ENCODE measurements at places on chromosomes 4 and X. TPM values are rescaled to one million over a fixed set of nuclear protein-coding genes. Genes with fewer than 3 reads are reported as not detected.

GRCh38 chr4:25859429-25860148, 3.2 kb downstream of the SEL1L3 start:
- no peak for DNase-seq

DNA sequence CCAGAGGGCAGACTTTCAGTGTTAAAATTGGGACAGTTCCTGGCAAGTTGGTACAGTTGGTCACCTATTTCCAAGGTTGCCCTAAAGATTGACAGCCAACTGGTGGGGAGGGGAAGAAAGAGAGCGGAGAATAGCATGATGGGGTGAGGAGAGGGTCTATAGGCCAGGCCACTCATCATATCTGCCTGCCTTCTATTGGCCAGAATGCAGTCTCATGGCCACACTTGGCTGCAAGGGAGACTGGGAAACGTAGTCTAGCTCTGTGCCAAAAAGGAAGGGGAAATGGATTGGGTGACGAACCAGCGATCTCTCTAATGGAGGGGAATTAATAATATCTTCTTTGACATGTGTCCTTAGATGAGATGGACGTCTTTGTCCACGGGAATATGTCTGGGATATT, 197.4 kb upstream of the ATP6AP2 start:
- DNase-seq, result no peak

DNA sequence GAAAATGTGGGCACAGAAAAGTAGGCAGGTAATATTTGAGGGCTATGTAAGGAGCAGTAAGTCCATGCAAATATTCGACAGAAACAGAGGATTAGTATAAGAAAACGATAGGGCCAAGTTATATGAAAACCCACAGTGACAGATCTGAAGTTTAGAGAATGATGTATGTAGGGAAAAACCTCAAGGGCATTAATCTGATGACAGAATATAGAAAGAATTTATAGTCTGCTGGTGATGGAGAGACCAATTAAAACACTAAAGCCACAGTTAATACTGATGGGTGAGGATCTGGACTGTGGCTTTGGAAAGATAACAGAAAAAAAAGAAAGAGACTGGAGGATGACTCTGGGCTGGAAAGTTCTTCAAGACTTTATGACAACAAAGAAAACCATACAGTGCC, 169.7 kb downstream of the PALLD start:
- DNase-seq, result no peak

DNA sequence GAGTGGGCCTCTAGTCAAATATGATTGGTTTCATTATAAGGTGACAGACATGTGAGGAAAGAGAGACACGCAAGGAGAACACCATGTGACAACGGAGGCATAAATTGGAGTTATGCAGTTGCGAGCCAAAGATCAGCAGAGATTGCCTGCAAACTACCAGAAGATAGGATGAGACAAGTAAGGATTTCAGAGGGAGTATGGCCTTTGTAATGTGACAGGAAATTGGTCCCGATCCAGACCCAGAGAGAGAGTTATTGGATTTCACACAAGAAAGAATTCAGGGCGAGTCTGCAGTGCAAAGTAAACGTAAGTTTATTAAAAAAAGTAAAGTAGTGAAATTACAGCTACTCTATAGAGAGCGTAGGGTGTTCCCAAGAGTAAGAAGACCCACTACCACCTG, 35.7 kb upstream of the NDST4 start:
- no peak for DNase-seq

DNA sequence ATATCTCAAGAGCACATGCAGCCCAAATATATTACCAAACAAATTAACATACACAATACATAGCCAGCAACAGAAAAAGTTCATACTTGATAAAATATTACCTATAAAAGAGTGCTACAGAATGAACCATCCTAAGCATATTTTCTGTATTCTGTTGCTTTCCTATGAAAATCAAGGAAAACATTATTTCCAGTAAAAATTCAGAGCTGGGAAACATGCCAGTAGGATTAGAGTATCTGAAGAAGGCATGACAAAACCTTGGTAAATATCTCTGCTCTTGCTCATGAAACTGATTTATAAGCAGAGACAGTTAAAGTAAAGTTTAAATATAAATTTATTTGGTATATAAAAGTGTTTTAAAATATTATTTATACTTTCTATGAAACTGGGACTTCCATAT, 599.7 kb downstream of the ARAP2 start:
- no peak for DNase-seq

GRCh38 chr4:173370130-173370476, 651 bp upstream of the SAP30 start:
- peak; percentile 18 for DNase-seq

GRCh38 chr4:120447774-120448173, 381.1 kb upstream of the MAD2L1 start:
- DNase-seq, result no peak

DNA sequence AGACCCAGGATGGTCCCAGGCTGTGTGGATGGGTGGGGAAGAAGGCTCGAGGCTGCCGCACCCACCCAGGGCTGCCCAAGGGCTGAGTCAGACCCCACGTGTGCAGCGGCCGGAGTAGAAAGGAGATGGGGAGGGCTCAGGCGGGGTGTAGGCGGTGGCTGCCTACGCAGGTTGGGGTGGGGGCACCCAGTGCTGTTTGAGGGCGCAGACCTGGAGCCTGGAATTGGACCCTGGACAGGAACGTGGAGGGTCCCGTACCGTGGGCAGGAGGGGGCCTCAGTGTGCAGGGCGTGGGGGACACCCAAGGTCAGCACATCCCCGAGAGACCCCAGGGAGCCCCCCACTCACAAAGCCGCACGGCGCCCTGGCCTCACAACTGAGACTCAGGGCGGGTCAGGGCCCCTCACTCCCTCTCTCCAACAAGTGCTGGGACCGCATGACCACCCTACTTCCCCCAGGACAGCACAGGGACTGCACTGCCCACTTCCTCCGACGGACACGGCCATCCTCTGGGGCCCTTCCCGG, 79.9 kb downstream of the FAM53A start:
- DNase-seq, result peak; percentile 13

GRCh38 chr4:121913667-121914066, 38.2 kb downstream of the TRPC3 start:
- no peak for DNase-seq

DNA sequence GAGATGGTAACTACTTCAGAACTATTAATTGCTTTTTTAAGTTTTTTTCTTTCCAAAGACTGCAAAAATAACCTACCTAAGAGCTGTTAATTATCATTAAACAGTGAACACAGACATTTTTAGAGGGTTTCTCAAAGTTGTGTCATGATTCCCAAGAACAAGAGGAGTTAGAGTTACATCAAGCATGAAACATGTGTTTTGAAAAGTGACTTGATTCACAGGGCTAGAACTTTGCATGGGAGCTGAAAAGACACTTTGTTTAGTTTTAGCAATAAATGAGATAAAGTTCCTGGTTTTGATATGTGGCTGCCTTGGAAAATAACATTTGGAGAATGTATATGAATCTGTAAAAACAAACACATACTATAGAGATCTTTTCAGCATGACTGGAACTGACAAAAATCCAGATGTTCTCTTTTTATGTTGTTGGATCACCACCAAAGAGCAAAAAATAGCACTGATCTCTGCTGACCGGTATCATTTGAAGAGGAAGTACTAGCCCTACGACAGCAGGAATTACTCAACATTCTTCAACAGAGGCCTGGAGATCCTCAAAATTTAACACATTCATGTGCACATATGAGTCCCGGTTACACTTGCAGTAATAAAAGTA, 173.0 kb upstream of the PCDH18 start:
- DNase-seq, result no peak

- DNase-seq, result no peak
Measured at GRCh38 chr4:54185044-54185780, 43.9 kb upstream of the PDGFRA start.

DNA sequence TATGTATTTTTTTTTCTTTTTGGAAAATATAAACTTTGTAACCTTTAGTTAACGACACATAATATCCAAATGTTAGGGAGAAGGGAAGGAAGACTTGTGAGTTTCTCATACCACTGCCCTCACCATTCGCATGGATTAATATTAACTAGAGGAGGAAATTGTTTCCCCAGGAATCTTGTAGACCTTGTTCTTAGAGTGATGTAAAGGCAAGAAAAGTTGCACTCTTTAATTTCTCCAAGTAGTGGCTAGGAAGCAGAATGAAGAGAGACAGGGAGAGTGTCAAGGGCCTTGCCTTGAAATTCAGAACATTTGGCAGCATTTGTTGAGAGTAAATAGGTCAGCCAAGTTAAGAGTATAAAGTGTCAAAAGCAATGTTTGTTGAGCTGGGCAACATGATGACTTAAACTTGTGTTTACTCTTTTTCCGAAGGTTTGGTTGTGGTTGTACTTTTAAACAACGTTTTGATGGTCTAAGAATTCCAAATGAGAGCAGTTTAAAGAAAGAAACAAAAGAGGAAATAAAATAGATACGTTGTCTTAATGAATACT, 105.7 kb downstream of the TENM3 start:
- DNase-seq, result no peak

GRCh38 chr4:14850455-14851097, 151.7 kb upstream of the CPEB2 start:
- DNase-seq, result no peak

GRCh38 chrX:54042609-54043021, 1.7 kb downstream of the PHF8 start:
- peak; percentile 41 for DNase-seq

DNA sequence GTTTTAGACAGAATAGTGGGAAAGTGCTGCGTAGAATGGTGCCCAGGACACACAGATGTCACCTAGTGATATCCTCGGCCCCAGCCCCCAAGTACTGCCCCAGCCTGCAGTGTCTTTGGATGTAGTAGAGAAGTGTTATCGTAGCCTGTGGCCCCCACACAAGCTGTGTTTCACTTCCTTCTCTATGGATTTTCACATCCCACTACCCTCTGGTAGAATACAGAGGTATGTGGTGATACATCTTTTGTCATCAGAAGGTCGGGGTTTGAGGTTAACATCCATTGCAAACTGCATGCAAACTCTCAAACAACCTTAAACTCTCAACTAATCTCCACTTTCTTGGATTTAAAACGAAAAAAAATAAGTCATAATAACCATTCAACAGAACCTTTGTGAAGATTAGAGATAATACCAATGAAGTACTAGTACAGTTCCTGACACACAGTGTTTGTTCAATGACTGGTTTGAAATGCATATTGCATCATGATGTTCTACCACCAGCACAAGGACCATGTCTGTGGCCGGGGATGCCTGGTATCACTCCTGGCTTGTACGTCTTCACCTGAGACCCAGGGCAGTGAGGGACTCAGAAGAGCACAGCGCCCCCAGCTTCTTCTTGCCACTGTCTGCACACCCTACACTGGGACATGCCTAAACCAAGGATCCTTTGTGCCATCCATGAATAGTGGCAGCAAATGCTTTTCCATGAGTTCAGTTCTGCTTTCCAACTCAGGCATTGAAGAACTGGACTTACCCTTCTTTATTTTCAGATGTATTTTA, 267.3 kb downstream of the DCTD start:
- DNase-seq, result no peak

DNA sequence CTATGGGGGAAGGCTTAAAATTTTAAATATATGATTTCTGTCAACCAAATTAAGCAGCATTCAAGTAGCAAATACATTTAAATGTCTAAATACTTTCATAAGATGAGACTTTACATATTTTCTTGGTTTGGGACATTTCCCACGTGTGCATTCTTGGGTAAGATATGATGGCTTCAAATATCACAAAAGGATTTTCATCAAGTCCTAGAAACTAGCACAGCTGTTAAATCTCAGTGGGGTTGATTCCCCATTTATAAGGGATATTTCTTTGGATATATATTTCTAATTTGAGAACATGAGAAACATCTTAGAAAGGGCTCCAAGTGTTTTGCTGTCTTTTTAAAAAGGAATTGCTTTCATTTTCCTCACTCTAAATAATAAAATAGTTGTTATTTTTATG, 90.2 kb downstream of the P2RY10 start:
- no peak for DNase-seq

GRCh38 chrX:149819371-149819770, 37.6 kb downstream of the MAGEA9 start:
- no peak for DNase-seq

GRCh38 chr4:94414907-94415306, 36.8 kb upstream of the PDLIM5 start:
- no peak for DNase-seq

GRCh38 chr4:168560184-168561180, 63.6 kb downstream of the PALLD start:
- no peak for DNase-seq

- DNase-seq, result peak; percentile 64
Measured at GRCh38 chr4:89158884-89159503, 47.7 kb downstream of the TIGD2 start.

- peak; percentile 74 for DNase-seq
Measured at GRCh38 chr4:112817933-112818593, 181.1 kb downstream of the LARP7 start.

DNA sequence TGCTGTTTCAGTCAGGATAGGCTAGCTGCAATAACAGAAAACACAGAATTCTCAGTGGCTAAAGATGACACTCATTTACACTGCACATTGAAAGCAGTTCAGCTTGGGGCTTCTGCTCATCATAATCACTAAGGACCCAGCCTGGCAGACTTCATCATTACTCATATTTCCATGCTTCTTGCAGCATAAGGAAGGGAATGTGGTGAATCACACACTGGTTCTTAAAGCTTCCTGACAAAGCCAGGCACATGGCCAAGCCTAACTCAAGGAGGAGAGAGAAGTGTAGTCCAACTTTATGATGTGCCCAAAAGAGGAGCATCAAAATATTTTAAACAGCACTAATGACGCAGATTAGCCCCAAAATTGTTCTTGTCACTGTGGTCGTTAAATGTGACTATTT, 186.5 kb downstream of the BANK1 start:
- DNase-seq, result peak; percentile 93

GRCh38 chr4:38914854-38915253, 47.2 kb downstream of the FAM114A1 start:
- no peak for DNase-seq

DNA sequence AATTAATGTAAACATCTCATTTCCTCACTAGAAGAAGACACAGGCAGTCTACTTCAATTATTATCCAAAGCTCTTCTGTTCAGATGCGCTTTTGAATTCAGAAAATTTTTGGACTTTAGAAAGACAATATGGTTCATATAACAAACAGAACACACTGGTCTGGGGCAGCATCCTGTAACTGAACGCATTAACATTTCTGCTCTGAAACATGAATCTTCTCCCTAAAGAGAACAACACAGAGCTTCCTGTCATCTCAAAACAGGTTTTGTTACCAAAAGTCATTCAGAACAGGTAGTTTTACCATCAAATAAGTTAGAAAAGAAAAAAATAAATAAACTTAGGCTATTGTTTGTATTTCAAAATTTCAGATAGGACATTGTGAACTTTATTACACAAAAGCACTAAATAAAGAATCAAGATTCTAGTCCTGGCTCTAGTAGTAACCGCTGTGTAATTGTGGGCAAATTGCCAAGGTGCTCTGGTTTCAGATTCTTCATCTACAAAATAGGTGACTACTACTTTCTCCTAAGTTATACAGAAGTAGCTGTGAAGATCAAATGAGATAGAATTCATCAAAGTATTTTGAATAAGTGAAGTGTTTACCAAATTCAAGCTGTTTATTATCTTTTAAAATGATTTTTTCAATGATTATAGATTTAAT, 252.3 kb upstream of the RASGEF1B start:
- DNase-seq, result no peak

The HSFX2 gene
- 0.10 TPM for polyA plus RNA-seq

The MAGEC3 gene
- not detected for polyA plus RNA-seq

The MAGIX gene
- polyA plus RNA-seq, result 3.0 TPM

The GAGE12F gene
- not detected for polyA plus RNA-seq

The EDA gene
- 0.20 TPM for polyA plus RNA-seq

The XAGE5 gene
- polyA plus RNA-seq, result not detected

The SLC10A6 gene
- polyA plus RNA-seq, result not detected

The GABRE gene
- 80.3 TPM for polyA plus RNA-seq

The EPGN gene
- polyA plus RNA-seq, result not detected

All from A549 (cell line).